Stimulated activated CD8-positive, alpha-beta memory T cell treated with anti-CD3 and anti-CD28 coated beads, Interleukin-15, amount 100 ng/mL, for 4 hours (primary cell): ENCODE measurements at places on chromosomes 2 and 18.

GRCh38 chr2:125696560-125696959 lies 959.4 kb upstream of the GYPC start:
- DNase-seq = no peak

DNA sequence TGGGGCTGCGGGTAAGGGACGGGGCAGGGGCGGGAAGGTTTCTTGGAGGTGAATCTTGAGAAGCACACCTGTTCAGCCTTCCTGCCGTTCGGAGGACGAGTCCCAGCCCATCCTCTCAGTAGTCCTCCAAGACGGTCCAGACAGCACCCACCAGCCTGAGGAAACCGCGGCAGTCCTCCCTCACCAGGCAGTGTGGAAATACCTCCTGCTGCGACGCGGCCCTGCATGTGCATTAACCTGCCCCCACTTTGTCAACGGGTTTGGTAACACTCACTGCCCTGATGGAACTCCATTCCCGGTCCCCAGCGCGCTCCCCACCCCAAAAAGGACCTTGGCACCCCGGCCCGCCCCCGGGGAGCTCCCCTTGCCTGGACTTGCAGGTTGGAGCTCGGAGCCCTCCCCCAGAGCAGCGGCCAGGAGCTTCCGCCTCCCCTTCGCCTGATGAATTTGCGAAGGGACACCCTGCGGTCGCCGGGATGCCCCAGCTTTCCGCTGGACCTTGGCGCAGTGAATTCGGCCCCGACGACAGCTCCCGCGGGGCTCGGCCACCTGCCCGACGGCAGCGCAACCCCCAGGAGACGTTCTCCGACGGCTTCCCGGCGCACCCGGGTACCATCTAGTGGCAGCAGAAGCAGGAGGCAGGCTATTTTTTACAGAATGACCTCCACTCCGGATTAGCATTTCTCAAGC lies 31.5 kb downstream of the ACVR1C start:
- peak; percentile 19 for DNase-seq

- DNase-seq = no peak
Observed at GRCh38 chr2:17309741-17310339, 208.4 kb downstream of the RAD51AP2 start.

- no peak for DNase-seq
Observed at GRCh38 chr2:65487404-65487803, 55.0 kb upstream of the SPRED2 start.

DNA sequence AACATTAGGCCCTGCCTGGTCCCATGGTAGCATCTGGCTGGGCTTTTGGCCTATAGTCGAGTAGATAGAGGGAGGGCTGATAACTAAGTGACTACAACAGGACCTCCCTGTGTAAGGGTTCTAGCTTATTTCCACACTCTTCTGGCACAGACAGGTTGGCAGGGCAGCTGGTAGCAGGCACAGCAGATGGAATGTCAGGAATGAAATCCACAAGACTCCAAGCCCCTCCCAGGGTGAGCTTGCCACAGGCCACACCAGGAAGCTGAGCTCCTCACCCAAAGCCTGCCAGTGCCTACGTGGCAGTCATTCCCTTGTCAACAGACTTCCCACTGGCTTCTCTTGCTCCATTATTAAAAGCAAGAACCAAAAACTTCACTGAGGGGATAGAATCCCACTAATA lies 20.7 kb upstream of the C1QL2 start:
- no peak for DNase-seq

- no peak for DNase-seq
Observed at GRCh38 chr2:124286089-124286783, 261.1 kb downstream of the CNTNAP5 start.

DNA sequence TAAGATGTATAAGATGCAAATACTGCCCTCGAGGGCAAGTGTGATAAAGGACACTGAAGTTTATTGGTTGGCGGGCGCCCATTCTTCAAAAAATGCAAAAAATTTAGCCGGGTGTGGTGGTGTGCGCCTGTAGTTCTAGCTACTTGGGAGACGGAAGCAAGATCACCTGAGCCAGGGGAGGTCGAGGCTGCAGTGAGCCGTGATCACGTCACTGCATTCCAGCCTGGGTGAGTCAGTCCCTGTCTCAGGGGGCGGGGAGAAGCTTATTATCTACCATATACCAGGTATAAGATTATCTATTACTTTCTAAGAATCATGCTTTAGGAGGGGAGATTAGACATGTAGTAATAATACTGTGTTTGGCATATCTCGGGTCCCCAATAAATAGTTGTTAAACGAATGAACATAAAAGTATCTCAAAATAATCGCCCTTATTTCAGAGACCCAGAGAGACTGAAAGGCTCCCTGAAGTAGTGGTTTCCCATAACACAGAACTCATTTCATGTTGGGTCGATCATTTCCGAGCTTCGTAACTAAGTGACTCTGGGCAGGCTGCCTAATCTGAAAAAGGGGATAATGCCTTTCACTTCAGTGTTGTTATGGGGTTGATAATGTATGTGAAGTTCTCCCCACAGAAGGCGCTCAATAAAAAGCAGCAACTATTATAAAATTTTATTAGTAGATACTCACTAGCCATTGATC lies 1.2 kb upstream of the SELENOI start:
- DNase-seq = no peak
